IMR-90 (cell line): ENCODE measurements at places on chromosomes 4 and X. TPM values are rescaled to one million over a fixed set of nuclear protein-coding genes. Genes with fewer than 3 reads are reported as not detected.

The GABRB1 gene
- total RNA-seq = 16.1 and 16.4 TPM in 2 replicates

The TMEM156 gene
- 0.54 and 0.83 TPM in 2 replicates for total RNA-seq

The LUZP4 gene
- not detected in 2 replicates for total RNA-seq

The FSTL5 gene
- under 0.01 TPM in 2 replicates for total RNA-seq

GRCh38 chr4:76736414-76736813 is 161.5 kb downstream of the SOWAHB start:
- peak; percentile 91 for DNase-seq

DNA sequence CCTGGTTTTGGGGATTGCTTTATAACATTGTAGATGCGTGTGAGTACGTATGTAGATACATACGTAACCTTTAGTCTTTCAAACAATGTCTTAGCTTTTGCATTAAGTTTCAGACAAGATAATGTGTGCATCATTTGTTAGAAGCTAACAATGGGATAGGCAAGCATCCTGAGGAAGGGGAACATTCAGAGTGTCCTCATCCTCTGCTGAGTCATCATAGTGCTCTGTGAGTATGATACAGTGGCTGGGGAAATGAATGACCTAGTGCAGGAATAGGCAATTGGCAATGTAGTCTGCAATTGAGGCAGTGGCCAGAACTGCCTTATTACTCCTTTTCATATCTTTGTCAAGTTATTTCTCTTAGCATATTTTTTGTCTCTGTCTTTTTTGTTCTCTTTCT is 7.3 kb downstream of the NAP1L5 start:
- peak; percentile 64 for DNase-seq

DNA sequence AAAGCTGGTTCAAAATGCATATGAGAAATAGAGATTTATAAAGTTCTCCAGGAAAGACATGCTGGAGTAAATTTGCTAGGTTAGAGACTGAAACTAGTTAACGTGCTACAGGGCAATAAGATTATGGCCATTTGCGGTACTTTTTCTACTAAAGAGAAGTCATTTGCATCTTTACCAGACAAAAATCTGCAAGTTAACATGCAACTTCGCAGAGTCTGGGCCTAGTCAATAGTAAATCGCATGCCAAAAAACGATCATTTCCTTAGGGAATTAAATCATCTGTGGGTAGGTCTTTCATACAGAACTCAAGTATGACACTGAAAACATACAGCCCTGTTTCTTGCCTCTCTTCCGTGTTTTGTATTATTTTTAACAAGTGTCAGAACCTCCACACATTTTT is 32.8 kb upstream of the REST start:
- DNase-seq = no peak

DNA sequence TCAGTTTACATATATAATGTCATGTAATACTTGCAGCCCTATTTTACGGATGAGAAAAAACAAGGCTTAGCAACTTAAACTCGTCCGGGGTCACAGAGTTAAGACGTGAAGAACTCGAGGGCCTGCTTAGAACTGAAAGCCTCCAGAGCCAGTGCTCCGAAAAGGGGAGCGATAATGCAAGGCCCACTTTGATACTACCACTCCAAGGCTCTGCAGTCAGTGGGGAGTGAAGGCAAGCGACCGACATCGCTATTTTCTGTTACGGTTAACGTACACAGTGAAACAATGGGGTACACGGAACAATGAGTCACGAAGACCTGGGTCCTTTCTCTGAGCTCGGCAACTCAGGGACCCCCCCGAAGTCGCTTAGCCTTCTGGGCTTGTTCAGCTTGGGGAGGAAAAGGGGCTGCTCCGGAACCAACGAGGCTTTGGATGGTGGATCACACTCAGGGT is 965 bp downstream of the PPA2 start:
- no peak for DNase-seq

DNA sequence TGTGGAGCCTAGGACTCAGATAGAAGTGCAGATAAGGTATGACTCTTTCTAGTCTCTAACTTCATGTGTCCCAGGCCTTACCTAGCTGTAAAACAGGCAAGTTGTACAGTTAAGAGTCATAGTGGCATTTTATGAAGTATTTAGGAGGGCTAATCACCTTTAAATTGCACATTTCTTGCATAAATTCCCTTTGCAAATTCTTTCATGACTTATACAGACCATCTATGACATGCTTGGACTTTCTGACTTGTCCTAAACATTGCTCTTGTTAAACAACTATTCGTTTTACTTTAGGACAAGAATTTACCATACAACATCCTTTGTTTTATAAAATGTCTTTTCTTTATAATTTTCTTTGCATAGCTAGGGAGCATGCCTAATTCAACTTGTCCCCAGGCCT is 7.8 kb upstream of the RRAGB start:
- no peak for DNase-seq

DNA sequence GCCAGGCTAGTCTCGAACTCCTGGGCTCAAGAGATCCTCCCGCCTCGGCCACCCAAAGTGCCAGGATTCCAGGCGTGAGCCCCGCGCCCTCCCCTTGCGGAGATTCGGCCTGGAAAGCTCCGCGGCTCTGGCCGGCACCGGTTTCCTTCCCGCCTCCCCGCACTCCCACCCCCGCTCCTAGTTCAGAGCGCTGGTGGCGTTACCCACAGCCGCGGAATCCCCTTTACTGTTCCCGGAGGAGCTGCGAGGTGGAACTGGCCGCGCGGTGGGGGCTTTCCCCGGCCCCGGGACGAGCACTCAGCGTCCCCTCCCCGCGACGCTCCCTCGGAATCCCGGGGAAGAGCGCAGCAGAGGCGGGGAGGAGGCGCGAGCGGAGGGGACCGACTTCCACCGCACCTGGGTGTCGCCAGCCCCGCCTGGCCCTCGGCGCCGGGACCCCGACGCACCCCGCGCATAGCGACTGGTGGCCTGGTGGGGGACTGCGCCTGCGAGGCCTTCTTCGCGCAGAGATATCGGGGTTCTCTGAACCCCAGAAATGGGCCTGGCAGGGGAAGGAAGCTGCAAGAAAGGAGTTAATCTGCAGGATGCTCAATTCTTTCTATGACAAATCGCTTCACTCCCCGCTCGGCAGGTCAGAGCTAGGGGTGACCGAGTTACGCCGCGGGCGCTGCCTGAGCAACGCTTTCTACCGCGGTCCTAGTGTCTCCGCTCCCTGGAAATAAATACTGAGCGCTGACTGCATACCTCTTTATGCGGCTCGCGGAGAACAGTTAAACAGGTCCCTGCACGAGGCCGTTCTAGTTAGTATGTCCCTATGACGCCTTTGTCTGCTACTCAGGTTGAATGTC is 14.6 kb upstream of the SLC25A4 start:
- no peak for DNase-seq

DNA sequence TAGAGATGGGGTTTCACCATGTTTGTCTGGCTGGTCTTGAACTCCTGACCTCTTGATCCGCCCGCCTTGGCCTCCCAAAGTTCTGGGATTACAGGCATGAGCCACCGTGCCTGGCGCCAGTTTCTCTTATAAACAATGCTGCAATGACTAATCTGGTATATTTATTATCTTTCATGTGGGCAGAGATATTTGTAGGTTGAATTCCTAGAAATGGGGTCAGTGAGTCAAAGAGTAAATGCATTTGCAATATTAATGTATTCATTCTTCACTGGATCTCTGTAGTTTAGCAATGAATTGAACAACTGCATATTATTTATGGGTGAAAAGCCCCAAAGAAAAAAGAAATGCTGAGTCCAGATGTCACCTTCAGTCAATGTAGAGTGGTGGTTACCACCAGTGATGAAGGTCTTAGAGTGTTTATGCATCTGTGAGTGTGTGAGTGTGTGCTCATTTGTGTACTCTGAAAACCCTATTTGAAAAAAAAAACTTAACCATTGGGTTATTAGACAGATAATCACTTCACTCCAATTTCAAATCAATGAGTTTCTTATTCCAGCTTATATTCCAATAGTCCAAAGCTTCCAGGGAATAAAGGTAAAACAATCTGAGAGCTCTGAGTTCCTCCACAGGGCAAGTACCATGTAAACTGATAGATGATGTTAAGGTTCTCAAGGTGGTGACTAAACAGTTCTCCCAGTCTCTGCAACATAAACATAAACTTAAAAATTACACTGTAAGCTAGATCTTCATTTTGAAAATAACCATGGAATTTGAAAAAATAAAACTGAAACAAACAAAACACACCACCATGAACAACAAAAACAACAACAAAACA is 22.6 kb upstream of the CD38 start:
- peak; percentile 69 for DNase-seq

DNA sequence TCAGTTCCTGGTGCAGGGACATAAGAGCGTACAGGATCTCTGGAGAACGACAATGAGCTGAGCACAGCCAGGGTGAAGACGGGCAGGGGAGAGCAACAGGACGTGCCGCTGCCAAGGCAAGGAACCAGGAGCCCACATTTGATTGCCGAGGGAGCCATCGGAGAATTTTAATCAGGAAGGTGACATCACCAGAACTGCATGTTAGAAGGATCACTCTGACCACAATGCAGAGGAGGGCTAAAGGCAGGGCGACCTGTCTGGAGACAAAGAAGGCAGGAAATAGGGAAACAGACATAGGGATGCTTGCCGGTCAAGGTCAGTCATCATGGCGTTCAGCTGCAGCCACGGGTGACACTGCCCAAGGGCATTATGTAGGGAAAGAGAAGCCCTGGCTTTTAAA is 81.4 kb downstream of the RBM47 start:
- peak; percentile 45 for DNase-seq

- DNase-seq = peak; percentile 32
Observed at GRCh38 chr4:1356181-1356998, 9.4 kb downstream of the UVSSA start.

DNA sequence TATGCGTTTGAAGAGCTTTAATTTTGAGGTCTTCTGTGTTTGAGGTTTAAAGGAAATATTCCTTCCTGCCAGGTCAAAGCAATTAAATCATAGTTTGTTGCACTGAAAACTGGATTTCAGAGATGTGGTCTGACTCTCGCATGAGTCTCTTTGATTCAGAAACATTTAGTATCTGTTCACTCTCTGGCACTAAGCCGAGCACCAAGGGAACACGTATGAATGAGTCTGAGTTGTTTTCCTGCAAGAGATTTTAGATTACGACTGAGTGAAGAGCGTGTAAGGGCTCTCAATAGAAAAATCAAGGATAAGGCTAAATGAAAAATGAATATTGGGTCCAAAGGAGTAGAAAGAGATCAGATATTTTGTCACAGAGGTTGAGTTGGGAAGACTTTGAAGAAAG is 875.4 kb upstream of the PRKX start:
- DNase-seq = no peak

DNA sequence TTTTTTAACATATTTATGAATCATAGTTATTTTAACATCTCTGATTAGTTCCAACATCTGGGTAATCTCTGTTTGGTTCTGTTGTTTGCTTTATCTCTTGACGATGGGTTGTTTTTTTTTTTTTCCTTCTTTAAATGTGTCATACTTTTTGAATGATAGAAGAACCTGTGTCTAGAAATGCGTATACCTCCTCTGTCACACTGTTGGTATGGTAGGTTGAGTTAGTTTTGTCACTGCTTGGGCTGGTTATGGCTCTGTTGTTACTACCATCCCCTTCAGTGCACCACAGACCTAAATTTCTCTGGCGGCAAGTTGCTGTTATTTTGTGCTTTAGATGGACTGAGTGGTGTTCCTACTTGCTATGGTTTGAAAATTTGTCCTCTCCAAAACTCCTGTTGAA is 16.8 kb downstream of the STIM2 start:
- no peak for DNase-seq
